HT-29 (cell line): ENCODE measurements at places on chromosomes 12 and 14.

GRCh38 chr12:95608252-95609033, 57.2 kb upstream of the USP44 start:
- peak; percentile 59 for DNase-seq

- no peak for DNase-seq
Measured at GRCh38 chr14:68521961-68522509, 270.8 kb downstream of the ZFP36L1 start.

DNA sequence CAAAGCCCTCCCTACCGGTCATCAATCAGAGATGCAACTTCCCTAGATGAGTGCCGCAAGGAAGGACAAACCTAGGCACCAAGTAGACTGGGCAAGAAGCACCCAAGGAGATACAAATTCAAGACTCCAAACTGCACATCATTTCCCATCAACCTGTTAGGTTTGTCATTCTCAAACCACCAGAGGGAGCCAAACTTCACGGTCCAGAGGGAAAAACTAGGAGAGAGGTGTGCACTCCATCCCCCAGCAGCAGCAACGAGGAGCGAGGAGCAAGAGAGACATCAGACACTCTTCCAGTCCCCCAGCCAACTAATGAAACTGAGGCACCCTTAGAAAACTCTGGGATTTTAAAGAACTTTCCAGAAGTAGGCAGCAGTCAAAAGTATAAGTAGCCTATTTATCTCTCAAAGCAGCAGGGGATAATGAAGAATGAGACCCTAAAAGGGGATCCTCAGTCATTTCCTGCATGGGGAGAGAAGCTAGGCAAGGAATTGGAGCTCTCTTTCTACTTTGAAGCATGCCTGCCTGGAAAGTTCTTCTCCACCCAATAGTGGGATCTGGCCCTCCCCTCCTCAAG, 37.0 kb upstream of the NT5DC3 start:
- peak; percentile 86 for DNase-seq

- DNase-seq = peak; percentile 91
Measured at GRCh38 chr14:31229638-31230572, 22.3 kb upstream of the HECTD1 start.

- DNase-seq = peak; percentile 70
Measured at GRCh38 chr12:6451348-6452244, at the start of gene TAPBPL. Gene TAPBPL (plus strand): TSS chr12:6452042. CDS start chr12:6452249, 207 bp downstream.

DNA sequence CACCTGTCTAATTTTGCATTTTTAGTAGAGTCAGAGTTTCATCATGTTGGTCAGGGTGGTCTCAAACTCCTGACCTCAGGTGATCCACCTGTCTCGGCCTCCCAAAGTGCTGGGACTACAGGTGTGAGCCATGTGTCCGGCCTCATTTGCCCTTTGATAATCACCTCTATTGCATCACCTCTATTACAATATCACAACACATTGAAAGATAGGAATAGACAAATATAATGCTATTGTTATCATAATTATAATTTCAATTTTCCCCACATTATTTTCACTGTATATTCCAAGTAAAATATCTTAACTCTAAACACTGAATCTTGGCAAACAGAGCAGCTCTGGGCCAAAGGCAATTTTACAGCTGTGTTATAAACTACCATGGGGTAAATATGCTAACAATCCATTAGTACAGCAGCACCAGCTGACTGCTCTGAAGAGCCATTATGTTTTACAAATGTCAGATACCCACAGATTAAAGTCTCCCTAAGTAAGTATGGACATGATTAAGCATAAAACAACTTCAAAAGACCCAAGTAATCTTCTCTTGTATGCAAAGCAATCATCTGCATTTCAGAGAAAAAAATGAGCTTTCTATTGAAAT, 173.2 kb downstream of the MED13L start:
- DNase-seq = no peak

GRCh38 chr14:30673071-30673470, 51.0 kb downstream of the SCFD1 start:
- DNase-seq = no peak

DNA sequence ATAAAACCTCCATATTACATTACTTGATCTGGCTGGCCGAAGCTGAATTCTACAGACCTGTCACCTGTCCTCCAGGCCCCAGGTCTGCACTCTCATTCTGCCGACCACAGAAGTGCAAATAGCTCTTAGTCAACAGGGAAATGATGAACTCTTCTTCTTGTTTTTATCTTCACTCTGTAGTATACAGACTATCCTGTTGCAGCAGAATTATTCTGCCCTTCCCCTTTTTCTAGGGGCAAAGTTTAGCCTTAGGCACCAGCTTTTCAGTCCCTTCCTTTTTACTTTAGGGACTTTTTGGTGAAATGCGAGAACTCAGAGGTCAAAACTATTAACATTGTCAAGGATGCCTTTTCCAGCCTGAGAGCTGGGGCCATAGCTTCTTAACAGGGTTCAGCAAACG, 229.6 kb upstream of the EGLN3 start:
- peak; percentile 23 for DNase-seq

- DNase-seq = no peak
Measured at GRCh38 chr14:22593189-22593588, 4.2 kb upstream of the DAD1 start.

- no peak for DNase-seq
Measured at GRCh38 chr12:93426412-93426805, 15.3 kb downstream of the UBE2N start.

DNA sequence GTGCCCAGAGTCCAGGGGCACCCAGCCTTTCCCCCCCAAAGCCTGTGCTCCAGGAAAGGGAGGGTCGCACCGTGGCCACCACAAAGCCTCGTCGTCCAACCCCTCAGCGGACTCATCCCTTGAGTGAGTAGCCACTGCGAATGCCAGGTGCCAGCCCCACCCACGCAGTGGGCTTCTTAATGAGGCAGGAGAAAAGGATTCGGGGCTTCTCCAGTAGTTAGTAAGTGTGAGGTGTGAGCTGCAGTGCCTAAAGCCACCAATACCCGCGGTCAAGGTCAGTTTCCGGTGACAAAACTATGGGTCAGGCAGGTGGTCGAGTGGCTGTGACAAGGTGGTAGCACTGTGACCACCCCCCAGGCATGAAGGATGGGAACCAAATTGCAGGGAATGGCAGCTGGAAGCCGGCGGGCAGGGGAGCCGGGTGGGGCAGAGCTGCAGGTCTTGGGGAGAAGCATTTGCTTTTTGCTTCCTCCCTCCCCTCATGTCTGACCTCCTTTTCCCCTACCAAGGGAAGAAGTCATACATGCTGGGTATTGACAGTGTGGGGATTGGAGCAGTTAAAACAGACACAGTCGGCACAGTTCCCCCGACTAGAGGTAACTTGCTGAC, 8.0 kb downstream of the RAN start:
- no peak for DNase-seq

GRCh38 chr12:9064201-9064814, 51.4 kb downstream of the A2M start:
- DNase-seq = peak; percentile 59

GRCh38 chr12:115176741-115177400, 492.9 kb upstream of the TBX3 start:
- no peak for DNase-seq

DNA sequence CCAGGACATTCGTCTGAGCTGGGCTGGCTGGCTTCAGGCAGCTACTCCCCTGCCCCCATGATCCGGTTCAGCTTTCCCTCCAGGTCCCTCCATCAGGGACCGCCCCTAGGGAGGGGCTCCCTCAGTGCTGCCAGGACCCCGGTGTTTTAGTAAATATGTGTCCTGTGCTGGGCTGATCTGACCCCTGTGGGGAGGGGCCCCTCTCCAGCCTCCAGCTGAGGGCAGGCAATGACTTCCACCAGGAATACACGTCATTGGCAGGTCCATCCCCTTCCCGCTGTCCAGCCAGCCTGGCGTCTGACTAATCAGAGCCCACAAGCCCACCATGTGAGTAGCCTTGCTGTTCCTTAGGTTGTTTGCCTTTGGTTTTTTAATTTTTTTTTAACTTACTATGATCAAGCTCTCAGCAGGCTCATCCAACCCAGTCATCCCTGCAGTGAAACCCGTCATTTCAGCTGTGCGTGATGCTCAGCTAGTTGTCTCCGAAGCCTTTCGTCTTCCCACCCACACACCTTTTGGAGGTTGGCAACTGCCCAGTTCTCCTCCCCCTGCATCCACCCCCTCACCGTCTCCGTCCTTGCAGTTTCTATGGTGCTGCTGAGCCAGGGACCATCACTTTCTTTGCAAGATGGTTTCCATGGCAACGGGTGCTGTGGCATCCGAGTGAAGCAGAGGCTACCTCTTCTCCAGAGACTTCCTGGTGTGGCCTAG, 16.0 kb upstream of the SERPINA4 start:
- no peak for DNase-seq

- DNase-seq = peak; percentile 89
Measured at GRCh38 chr12:72346363-72346944, 74.3 kb downstream of the TRHDE start.

DNA sequence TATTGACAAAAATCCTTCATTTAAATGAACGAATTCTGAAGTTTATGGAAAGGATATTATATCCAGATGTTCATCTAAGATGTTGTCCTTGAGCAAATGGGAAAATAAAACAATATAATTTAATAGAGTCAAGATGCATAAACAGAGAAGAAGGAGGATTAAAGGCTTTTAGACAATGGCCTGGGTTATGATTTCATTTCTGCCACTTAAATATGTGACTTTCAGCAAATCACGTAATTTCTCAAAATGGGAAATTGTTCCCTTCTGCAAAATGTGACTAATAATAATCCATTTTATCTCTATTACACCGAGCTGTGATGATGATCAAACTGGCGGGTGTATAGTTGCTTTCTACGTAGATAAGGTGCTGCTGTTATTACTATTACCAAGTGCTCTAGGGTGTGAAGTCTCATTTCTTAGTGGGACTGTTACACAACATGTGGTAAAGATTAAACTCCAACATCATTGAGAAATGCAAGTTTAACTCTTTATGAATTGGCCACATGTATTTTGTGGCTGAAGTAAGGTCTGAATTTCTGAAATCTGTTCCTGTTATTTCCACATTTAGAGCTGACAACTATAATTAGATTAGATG, 157.0 kb downstream of the MYRFL start:
- no peak for DNase-seq

GRCh38 chr12:50110127-50110761, 1.8 kb upstream of the COX14 start:
- peak; percentile 77 for DNase-seq

- DNase-seq = peak; percentile 24
Measured at GRCh38 chr12:65741656-65742017, 82.6 kb upstream of the HMGA2 start.
